Bronchial epithelial cell (primary cell): ENCODE measurements at places on chromosomes 4 and X.

DNA sequence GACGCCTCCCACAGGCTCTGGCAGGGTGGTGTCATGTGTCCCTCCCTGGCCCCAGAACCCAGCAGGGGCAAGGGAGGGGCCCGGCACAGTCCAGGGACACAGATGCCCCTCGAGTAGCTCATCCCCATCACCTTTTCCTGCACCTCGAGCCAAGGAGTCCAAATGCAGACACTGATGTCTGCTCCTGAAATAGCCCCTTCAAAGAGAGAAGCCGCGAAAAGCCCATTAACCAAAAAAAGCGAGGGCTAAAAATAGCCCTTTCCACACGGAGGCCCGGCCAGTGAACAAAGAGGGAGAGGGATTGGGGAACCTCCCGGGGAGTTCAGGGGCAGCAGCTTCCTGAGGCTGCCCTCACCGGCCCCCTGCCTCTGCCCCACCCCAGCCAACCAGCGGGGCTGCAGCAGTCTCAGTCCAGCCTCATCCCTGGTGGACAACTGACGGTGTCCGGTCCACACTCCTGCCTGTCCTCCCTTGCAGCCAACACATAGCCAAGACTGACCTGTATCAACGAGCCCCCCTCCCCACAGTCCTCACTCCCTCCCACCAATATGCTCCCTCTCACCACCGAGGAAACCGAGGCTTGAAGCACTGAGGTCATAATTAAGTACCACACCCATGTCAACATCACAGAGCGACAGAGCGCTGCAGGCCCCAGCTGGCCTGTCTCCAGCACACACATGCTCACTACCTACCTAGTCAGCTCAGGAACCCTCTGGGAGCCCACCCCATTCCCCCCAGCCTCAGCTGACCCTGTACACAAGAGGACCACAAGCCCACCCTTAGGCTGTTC is 23.9 kb downstream of the WDR1 start:
- no peak for DNase-seq

GRCh38 chr4:140052050-140052449 is 101.9 kb downstream of the MAML3 start:
- DNase-seq, result peak; percentile 36

DNA sequence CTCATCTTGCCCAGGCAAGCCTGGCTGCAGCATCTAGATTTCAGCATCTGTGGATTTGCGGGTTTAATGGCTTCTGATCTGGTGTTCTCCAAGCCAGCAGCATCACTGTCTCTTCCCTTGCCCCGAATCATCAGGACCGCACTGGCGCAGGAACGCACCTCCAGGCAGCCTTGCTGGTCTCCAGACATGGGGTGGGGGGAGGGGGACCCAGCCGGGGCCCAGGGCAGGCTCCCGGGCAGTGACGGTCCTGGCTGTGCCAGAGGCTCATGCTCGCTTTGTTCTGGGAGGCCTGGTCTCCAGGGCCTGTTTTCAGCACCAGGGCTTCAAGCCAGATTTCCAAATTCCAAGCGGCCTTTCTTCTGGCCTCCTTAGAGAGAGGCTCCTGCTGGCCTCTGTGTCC is 4.9 kb downstream of the CFAP99 start:
- no peak for DNase-seq

GRCh38 chrX:149527705-149528104 is 13.1 kb upstream of the EOLA1 start:
- DNase-seq, result peak; percentile 49

DNA sequence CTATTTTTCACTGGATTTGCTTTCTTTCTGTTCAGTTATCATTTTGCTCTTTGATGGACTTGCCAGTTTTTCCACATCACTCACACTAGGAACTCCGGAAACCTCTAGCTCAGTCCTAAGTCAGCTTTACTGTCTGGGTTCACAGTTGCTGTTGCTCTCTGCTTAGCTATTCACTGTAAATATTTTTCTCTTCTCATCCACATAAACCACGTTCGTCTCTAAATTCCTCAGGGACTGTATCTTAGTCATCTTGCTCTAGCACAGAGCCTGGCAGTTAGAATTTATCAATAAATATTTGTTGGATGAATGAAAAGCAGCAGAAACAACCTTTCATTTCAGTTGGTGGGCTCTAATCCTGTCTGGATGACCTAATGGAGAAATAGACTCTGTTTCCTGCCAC is 119.4 kb upstream of the DMD start:
- DNase-seq, result no peak

GRCh38 chrX:46588263-46588662 is 14.7 kb downstream of the CHST7 start:
- DNase-seq, result peak; percentile 44

GRCh38 chr4:101198682-101199339 is 148.5 kb downstream of the PPP3CA start:
- DNase-seq, result no peak

- DNase-seq, result peak; percentile 68
These were observed 3.1 kb upstream of the FGB start for GRCh38 chr4:154559494-154560418.

DNA sequence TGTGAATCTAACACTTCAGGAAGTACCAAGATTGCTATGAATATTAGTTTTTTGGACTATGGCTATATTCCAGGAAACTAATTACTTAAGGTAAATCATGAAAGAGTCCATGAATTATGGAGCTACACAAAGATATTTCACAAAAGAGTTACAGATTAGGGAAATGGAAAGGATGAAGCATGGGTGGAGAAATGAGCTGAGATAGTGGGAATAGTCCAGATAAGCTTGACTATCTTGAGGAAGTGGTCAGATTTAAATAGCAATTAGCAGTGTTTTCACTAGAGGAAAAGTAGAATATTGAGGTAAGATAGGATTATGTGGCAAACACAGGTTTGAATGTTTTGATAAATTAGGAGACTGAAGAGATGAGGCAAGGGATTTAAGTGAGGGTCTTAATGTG is 42.1 kb upstream of the C1GALT1C1 start:
- no peak for DNase-seq

DNA sequence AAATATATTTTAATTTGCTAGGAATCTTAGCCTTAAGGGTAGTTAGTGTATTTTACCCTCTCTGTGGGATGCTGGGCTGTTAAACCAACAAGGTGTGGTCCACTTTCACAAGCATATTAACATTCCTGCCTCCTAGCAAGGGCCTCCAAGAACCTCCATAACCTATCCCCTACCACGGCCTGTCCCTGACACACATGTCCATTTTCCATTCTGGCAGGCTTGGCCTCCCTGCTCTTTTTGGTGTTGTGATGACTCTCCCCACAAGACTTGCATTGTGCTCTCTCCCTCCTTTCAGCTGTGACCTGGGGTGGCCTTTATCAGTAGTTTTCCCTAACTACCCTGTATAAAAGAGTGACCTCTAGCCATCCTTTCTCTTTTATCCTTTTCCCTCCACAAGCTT is 120.2 kb downstream of the KLHL8 start:
- no peak for DNase-seq

DNA sequence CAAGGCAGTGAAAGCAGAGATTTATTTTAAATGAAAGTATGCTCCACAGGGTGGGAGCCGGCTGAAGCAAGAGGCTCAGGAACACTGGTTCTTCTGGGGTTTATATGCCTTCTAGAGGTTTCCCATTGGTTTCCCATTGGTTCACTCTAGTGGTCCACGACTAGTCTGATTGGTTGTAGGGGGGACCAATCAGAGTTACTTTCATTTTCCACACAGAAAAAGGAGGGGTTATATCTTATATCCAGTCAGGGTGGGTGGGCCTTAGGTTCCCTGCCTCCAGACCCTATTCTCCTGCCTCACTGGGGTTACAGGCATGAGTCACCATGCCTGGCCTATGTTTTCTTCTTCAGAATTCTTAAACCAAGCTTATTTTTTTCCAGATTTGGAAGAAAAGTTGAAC is 101.6 kb downstream of the KLHL8 start:
- DNase-seq, result peak; percentile 47

DNA sequence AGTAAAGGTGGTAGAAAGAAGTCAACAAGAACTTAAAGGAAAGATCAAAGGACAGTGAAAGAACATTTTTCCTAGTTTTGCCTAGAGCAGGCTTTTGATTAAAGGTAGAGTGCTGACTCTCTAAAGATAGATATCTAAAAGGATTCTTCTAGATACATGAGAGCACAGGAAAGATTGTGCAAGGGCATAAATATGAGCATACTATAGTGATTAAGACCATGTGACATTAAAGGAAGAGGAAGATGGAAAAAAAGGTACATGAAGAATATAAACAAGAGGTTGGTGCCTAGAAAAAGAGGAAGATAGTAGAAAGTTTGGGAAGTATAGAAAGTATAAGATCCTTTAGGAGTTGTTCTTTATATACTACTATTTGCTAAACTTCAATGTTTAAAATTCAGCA is 26.1 kb upstream of the TET2 start:
- DNase-seq, result no peak

DNA sequence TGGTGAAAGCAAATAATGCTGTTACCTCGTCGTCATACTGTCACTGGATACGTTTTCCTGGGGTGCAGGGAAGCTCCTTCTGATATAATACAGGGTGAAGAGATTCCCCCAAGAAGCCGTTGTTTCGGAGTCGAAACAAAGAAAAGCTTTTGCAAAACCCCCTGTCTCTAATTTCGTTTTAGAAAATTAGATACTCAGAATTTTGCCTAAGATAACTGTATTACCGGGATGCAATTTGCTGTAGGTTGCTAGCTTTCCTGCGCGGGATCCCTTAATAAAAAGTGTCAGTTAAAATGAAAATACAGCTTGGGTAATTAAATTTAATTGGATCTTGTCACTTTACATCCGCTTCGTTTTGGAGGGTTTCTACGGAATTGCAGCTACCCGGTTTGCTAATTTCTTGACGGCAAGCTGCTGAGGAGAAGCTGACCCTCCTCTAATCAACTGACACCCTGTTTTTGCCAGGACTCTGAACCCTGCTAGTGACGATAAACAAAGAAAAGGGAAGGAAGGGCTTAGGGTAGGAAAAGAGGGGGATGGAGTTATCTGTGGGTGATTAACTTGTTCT is 174.6 kb downstream of the SHOX start:
- no peak for DNase-seq

DNA sequence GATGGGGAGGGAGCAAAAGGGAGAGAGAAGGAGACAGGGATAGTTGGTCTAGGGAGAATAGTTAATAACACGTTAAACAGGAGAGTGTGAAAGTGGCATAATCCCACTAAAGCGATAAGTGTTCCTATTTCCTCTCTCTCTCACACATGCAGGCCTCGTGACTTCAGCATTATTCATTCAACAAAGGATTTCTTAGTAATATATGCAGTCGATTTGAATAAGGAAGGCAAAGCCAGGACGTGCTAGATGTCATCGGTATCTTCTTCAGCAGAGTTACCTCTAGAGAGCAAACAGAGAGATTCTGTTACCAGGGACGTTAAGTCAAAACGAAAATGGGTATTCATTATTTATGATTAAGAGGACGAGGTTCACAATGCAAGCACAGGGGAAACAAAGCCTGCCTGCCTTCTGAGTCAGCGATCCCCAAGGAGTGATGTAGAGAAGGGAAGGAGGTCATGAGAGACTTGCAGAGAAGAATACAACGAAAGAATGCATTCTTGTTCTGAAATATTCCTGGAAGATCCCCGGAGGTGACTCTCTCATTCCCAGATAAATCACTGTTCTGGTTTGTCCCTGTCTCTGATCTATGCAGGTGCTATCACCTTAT is 1048.4 kb downstream of the NLGN4X start:
- DNase-seq, result no peak

DNA sequence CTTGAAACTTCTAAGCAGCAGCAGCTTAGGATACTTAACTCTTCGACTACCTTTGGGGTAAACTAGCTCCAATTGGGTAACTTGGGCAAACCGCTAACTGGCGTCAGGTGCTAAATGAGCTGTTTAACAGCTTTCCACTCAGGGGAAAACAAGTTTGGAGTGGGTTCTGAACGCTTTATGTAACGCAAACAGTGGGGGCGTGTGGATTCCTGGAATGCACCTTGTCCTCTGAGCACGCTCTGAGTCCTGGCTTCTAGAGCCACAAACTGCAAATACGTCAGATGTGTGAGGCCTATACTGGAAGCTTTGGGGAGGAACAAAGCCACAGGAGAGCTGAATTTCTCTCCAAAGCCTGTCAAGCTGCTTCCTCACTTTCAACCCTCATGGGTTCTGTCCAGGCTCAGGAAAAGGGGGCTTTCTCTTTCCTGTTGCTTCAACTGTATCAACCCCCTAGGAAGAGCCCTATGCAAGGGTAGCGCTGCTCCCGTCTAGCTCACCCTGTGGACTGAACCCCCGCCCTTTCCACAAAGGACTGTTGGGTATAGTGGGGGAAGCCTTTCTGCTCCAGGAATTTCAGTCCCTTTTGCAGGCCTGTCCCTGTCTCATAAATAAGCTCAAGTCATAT is 4.5 kb upstream of the WDR1 start:
- no peak for DNase-seq

DNA sequence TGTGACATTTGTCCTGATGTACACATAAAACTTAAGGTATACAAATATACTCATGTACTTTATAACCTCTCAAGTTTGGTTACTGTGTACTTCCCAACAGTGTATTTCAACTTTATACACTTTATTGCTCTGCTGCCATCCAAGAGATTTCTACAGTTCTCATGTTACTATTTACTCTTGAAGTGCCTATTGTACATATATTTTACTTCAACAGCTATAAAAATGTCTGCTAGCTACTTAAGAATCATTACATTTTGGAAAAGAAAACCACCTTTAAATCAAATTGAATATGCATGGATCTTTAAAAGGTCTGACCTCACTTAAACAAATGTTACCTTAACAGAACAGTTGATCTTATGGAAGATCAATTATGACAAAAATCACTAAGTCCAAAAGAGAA is 1056.4 kb downstream of the ADGRL3 start:
- no peak for DNase-seq

DNA sequence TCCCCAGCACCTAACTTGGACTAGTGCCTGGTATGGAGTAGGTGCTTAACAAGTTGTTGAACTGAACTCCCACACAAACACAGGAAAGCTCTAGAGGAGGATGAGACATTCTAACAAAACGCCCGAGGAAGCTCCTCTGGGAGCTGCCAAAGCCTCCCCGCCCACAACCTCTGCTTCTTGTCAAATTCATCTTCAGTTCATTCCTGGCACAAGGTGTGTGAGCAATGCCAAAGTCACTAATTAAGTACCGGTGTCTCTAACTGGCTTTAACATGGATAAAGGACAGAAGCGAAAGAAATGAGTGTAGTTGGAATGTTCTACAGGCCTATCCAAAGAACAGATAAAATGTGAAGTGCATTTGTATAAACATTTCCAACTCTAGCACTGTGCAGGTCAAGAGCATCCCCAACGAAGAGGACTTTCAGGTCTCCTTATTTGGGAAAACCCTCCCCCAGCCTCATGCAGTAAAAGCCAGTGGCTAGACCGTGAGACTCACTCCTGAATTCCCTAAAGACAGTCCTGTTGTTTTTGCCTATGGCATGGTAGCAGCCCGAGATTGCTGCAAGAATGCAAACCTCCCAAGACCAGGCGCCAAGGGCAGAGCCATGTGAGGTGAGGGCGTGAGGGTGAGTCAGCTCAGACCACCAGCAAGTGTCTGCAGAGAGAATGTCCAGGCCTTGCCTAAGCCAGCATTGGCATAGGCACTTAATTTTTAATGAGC is 72.2 kb upstream of the KLF3 start:
- DNase-seq, result peak; percentile 64

DNA sequence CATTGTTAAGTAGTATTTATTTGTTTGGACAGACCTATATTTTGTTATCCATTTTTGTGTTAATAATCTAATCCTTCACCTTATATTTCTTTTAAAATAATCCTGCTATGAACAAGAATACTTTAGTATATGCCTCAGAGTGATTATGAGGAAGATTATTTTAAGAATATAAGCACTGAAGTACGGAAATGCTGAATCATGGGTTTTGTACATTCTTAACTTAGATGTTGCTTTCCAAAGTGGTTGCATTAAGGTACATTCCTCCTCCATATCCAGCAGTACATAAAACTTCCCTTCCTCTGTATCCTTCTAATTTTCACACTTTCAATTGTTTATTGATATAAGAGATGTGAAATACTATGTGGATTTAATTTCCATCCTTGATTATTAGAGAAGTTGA is 491.4 kb upstream of the GRID2 start:
- no peak for DNase-seq
